NCI-H524 treated with DMSO at 0.1 percent for 48 hours (cell line): ENCODE measurements at places on chromosomes 11 and 22.

GRCh38 chr11:118953265-118953664 lies 2.8 kb upstream of the UPK2 start:
- peak; percentile 77 for DNase-seq

GRCh38 chr11:65967329-65967934 lies 5.9 kb downstream of the SART1 start:
- no peak for DNase-seq

DNA sequence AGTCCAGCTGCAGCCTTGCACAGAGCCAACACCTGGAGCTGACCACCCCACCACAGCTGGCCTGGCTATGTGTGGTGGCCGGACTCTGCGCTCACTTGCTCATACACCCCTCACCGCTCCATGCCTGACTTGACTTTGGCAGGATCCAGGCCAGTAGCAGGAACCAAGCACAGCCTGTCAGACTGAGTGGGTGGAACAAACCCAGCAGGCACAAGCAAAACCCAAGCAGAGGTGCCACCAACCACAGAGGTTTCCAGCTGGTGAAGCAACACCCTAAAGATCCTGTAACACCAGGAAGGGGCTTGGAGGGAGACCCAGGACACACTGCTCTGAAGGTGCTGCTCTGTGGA lies 44.9 kb upstream of the WNT11 start:
- DNase-seq = no peak

DNA sequence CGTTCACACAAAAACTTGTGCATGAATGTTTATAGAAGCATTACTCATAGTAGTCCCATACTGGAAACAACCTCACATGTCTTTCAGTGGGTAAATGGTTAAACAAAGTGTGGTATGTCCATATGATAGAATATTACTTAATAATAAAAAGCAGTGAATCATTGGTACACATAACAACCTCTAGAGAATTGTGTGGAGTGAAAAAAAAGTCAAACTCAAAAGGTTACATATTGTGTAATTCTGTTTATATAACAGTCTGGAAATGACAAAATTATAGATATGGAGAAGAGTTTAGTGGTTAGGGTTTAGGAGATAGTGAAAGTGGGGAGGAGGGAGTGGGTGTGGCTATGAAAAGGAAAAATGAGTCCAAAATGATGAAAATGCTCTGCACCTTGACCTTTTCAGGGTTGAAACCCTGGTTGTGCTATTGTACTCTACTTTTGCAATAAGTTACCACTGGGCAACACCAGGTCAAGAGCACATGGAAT lies 243.4 kb upstream of the DDI1 start:
- DNase-seq = no peak

- no peak for DNase-seq
Observed at GRCh38 chr11:44797886-44798606, 71.3 kb downstream of the TSPAN18 start.

DNA sequence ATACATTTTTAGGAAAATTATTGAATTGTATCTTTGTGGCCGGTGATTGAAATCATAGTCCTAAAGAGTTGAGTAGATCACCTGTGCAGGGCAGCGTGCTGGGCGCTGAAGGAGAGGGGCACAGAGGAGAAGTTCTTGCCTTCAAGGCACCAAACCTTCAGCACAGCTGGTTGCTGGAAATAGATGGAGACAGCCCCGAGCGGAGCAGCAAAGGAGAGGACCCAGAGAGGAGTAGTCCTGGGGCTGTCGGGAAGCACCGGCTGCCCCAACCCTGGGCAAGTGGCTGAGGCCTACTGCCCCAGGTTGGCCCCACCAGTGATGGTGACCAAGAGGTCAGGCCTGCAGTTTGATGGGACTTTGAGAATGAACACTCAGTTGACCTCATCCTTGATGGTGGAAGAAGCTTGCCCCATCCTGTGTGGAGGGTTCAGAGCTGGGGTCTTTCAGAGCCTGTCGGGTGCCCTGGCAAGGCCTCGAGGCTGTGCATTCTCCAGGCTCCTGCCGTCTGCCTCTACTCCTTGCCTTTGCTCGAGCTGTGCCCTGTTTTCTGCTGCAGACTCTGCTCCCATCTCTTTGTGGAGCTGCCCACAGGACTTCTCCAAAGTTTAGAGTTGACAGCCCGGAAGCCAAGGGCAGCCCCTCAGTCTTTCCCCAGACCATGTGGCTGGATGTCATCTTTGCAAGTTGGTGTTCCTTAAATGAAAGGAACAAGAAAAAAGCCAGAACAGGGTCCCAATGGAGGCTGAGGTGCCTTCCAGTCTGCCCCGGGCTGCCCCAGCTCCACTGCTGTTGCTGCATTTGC lies 285.1 kb downstream of the TBC1D22A start:
- DNase-seq = no peak

DNA sequence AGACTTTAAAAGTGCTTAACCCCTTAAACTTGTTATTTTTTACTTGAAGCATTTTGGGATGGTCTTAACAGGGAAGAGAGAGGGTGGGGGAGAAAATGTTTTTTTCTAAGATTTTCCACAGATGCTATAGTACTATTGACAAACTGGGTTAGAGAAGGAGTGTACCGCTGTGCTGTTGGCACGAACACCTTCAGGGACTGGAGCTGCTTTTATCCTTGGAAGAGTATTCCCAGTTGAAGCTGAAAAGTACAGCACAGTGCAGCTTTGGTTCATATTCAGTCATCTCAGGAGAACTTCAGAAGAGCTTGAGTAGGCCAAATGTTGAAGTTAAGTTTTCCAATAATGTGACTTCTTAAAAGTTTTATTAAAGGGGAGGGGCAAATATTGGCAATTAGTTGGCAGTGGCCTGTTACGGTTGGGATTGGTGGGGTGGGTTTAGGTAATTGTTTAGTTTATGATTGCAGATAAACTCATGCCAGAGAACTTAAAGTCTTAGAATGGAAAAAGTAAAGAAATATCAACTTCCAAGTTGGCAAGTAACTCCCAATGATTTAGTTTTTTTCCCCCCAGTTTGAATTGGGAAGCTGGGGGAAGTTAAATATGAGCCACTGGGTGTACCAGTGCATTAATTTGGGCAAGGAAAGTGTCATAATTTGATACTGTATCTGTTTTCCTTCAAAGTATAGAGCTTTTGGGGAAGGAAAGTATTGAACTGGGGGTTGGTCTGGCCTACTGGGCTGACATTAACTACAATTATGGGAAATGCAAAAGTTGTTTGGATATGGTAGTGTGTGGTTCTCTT lies 2.8 kb downstream of the MALAT1 start:
- no peak for DNase-seq

DNA sequence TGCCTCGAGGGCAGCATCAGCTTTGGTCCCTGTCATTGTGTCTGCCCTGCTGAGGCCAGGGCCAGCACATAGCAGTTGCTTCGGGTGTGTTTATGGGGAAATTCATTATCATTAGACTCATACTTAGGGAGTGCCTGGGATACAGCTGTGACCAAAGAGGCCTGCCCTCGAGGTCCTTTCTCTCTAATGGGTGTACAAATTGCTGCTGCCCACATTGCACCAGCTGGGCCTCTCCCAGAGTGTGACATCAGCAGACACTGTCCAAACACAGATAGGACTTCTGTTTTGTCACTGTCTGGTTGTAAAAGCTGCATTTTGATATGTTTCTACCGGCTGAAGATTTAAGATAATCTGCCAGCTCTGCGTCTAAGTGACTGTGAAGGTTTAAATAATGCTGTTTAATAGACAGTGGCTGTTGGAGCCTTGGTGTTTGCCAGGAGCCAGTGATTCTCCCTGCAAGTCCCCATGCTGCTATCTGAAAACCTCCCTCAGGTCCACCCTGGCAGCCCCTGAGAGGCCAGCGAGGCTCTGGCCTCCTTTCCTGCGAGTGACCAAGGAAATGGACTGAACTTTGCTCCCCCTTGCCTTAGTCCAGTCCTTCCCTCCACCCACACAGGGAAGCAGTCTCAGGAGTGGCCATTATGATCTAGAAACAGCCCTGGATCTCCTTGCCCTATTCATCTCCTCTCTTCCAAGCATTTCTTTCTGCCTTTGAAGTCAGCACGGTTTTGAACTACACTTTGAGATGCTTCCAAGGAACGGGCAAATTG lies 505.2 kb downstream of the TBC1D22A start:
- no peak for DNase-seq

GRCh38 chr22:36873614-36874308 lies 13.0 kb downstream of the NCF4 start:
- peak; percentile 69 for DNase-seq

GRCh38 chr11:69095300-69095699 lies 46.6 kb downstream of the TPCN2 start:
- DNase-seq = no peak

- DNase-seq = peak; percentile 50
Observed at GRCh38 chr11:46275964-46276641, 1.4 kb upstream of the CREB3L1 start.

- DNase-seq = no peak
Observed at GRCh38 chr11:122691549-122692150, 36.1 kb downstream of the UBASH3B start.

- DNase-seq = no peak
Observed at GRCh38 chr11:128824191-128825049, 42.7 kb downstream of the KCNJ1 start.

DNA sequence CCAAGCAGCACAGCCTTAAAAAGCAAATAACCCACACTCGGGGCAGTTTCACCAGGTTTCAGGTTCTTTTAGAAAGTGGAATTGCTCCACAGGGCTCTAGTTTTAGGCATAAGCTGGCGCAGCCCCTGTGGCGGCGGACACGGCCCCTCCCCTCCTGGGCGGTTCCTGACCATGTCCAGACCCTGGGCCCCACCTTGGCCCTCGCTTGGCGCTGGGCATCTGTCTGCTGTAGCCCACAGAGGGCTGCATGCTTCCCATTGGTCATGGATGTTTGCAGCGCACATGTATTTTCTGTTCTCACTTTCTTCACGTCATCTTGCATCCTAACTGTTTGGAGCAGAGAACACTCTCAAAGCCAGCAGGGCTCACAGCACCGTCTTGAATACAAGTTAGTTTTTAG lies 244.3 kb downstream of the BRD1 start:
- no peak for DNase-seq

- no peak for DNase-seq
Observed at GRCh38 chr11:114066046-114066648, 6.6 kb downstream of the ZBTB16 start.

- DNase-seq = no peak
Observed at GRCh38 chr11:131955904-131956303, 585.5 kb downstream of the NTM start.

DNA sequence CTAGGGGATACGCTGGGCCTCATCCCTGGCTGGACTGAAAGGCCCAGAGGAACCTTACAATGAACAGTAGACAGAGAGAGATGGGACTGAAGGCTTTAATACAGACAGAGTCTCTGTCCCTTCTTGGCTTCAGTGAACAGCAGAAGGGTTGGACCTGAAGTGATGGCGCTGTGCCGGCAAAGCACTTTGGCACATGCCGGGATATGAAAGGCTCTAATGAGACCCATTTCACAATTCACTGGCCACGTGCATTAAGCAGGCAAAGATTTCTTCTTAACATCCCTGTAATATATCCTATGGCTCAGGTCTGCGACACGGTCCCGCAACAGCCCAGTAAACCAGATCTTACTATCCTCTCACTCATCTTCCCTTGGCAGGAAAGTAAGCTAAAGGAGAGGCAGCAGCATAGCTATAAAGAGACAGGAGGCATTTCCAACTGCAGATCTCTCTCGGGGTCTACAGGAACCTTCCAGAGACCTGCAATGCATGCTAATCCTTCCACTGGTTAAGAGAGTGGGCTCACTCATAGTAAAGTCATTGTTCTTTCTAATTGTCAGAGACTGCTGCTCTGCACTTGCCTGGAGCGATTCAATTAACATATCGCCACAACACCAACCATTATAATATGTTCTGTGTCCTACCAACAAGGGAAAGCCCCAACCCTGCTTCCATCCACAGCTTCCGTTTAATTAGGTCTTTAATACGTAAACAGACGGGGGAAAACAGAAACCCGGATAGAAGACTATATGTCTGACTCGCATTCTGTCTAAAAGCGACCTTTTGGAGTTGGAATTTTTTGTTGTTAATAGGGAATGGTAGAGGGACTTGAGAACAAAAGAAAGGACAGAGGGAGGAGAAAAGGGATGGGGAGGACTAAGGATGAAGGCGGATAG lies 1179.0 kb downstream of the LRRC4C start:
- DNase-seq = no peak

DNA sequence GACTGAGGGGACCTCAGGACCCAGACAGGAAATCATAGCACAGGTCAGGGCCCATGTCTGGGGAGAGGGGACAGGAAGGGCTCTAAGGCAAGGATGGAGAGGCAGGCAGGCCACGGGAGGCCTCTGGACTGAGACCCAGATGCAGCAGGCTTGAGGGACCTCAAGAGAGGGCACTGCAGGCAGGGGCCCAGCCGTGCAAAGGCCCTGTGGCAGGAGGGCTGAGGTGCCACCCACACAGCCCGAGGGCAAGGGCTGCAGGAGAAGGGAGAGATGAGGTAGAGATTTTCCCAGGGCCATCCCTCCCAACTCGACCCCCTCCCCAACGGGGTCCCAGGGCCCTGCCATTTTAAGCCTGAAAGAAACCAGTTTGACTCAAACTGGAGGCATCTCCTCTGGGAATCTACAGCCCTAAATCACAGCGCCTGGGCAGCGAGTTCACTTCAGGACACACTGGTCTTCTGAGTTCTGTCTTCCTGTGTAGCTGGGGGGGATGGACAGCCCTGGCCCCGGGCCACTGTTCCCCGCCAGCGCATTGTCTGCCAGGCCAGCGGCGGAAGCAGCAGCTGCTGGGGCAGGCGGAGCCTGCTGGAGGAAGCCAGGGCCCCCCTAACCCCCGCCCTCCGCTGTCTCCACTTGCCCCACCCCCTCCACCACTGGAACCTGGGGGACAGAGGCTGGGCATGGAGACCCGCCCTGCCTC lies 20.3 kb upstream of the WNT7B start:
- DNase-seq = no peak

GRCh38 chr22:27594474-27595134 lies 207.0 kb downstream of the MN1 start:
- DNase-seq = no peak
